ENCODE measurements at places on chromosomes 1 and 21. TPM values are rescaled to one million over a fixed set of nuclear protein-coding genes. Genes with fewer than 3 reads are reported as not detected.
A peak's percentile ranks its signal among the peaks of the same experiment; 100 is the strongest.

SAMD11 gene
- 2.6 TPM for total RNA-seq

- DNase-seq, result no peak
These were observed 148.0 kb upstream of the C1orf174 start for GRCh38 chr1:4048076-4048475.

FNBP1L gene
- 18.3 TPM for total RNA-seq

GRCh38 chr1:44696789-44697345 is 22.4 kb downstream of the ARMH1 start:
- no peak for DNase-seq

- DNase-seq, result no peak
These were observed 13.6 kb downstream of the IGSF21 start for GRCh38 chr1:18121072-18121820.

GRCh38 chr1:11874258-11874562 is 15.5 kb upstream of the NPPB start:
- DNase-seq, result no peak

DNA sequence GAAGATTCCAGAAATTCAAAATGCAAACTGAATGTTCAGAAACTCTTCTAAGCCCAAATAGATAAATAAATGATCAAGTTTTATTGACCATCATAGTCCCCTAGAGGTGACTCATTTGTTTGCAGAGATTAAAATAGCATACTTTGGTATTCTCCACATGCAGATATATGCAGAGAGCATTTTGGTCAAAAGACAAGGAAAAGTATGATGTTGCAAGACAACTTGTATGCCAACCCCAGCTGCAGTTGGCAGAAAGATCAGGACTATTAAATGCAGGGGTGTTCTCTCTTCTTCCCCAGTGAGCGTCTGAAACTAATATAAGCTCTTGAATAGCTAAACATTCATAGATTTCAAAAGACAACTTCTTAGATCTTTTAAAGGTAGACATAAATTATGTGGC is 404.9 kb downstream of the LTN1 start:
- no peak for DNase-seq

S100A9 gene
- 65.9 TPM for total RNA-seq

CRNN gene
- not detected for total RNA-seq

DNA sequence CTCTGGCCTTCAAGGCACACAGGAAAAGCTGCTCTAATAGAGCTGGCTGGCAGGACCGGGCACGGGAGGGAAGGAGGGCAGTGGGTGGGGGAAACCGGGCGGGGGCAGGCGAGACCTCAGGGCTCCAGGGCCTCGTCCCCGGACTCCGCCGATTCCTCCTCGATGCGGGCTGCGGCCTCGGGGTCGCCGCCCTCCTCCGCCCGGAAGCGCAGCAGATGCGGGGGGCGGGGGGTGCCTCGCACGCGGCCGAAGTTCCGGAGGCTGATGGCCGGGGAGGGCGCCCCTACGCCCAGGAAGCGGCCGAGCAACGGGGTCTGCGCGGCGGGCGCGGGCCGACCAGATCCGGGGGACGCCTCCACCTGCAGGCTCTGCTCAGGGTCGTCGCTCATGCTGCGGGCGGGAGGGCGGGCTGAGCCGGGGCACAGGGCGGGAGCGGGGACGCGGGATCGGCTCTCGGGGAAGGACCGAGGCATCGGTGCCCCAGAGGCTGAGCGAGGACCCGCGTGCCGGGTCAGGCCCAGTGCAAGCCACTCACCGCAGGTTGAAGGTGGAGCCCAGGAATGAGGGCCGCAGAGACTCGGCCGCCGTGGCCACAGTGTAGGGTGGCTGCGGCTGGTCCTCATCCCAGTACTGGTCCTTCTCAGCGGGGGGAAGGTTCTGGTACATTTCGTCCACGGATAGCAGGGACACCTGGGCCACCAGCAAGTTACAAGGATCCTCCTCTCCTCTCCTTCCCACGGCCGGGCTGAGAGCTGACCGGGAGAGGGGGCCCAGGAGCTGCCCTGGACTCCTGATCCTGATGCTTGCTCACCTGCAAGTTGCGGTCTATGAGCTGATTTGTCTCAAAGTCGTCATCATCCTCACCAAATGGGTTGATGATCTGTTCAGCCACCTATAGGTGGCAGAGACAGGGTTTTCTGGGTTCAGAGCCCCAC is 3.6 kb downstream of the BEST4 start:
- no peak for DNase-seq

KLF17 gene
- not detected for total RNA-seq

- DNase-seq, result no peak
These were observed 121.9 kb downstream of the MAB21L3 start for GRCh38 chr1:116232989-116233514.

GRCh38 chr1:93695411-93696005 is 13.9 kb upstream of the BCAR3 start:
- no peak for DNase-seq

GRCh38 chr1:182715531-182715930 is 31.1 kb upstream of the RGS8 start:
- DNase-seq, result no peak

SPRR1A gene
- not detected for total RNA-seq

DNA sequence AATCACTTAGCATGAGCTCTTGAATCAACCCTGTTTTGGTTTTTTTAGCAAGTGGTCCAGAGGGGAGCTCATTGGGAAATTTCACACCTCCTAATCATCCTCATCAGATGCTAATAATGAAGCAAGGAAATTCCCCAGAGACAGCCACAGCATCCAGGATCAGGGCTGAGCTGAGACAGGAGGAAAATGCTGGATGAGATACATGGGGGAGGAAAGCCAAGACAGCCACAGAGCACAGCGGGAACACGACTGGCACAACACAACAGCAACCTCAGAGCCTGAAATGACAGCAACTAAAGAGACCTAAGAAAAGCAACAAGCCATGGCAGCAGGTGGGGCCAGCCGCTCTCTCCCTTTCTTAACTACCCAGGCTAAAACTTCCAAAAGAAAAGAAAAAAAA is 70.4 kb downstream of the UBR4 start:
- no peak for DNase-seq

DNA sequence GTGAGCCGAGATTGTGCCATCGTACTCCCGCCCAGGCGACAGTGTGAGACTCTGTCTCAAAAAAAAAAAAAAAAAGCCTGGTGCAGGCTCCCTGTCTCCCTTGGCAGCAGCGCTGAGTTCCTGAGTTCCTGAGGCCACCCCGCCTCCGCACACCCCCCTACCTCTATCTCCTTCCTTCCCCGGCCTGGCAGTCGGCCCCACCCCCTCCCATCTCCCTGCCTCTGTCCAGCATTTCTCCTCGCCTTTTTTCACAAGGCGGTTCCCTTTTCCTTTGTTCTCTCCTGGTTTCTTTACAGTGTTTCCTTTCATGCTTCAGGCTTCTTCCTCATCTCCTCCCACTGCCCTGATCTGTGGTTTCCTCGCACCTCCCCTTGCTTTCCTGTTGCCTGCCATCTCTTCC is 2.7 kb downstream of the RORC start:
- no peak for DNase-seq

TMIGD3 gene
- 0.59 TPM for total RNA-seq

DNA sequence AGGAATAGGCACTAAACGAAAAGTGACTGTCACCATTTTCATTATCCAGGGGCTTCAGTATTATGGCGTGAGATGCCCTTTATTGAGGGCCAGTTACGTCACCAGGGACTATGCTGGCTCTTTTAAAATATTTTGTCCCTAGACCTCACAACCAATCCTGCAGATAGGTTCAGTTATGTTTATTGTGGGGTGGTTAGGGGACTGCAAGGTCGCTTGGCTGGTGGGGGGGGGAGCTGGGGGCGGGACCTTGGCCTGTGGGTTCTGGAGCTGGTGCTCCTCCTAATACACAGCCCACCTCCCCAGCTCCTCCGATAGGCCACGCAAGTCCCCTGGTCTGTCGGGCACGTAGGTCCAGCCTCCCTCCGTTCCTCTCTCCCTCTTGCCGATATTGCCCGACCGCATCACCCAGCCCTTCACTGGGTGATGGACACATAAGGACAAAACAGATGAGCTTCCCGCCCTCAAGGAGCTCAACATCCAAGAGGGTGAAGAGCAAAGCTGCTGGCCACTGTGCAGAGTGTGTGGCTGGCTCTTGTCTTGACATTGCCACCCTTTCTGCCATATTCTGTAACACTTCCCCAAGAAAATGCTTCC is 271.8 kb downstream of the MATN1 start:
- DNase-seq, result no peak

DNA sequence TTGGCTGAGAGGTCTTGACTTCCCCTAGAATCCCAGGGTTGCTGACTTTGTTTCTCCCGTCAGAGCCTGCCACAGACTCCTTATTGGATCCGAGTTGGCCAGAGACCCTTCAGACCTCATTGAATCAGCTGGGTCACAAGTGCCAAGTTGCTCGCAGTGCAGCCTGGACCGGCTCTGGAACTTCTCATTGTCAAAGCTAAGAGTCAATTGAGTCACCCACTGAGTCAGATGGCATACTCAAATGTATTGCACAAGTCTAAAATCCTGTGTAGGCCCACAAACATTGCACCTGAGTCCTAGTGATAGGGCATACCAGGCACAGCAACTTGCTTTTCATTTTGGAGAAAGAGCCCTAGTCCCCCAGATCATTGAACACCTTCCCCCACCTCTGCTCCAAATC is 20.4 kb upstream of the SCAF4 start:
- DNase-seq, result no peak

DNA sequence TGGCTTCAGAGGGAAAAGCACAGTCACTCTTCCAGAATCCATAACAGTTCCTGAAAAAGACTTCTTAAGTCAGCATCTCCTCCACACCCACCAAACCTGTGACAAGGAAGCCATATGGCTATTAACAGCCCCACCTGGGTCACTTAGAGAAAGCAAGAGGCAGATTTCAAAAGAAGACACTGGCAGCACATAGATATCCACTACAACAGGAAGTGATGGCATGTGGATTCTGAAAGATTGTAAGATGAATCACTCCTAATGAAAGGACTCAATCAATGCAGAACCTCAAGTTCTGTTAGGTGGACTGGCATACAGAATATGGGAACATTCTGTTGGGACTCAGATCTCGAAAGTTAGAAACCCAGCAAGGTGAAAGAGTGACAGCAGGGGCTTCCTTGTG is 365.9 kb downstream of the TGFB2 start:
- DNase-seq, result no peak

DNA sequence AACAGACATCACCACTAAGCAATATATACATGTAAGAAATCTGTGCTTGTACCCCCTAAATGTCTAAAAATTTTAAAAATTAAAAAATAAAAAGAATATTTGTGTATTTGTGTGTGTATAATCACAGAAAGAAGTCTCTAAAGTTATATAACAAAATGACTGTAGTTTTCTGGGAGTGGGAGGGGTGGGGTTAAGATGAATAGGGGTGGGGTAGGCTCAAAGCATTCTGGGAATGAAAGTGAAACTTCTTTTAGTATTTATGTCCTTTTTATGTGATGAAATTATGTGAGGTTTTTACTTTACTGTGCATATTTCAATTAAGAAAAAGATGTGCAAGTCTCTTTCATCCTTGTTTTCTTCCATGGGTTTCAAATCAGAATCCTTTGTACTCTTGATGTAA is 65.3 kb downstream of the FASLG start:
- DNase-seq, result no peak

IFI44 gene
- 19.8 TPM for total RNA-seq

EPB41 gene
- 22.1 TPM for total RNA-seq

DNA sequence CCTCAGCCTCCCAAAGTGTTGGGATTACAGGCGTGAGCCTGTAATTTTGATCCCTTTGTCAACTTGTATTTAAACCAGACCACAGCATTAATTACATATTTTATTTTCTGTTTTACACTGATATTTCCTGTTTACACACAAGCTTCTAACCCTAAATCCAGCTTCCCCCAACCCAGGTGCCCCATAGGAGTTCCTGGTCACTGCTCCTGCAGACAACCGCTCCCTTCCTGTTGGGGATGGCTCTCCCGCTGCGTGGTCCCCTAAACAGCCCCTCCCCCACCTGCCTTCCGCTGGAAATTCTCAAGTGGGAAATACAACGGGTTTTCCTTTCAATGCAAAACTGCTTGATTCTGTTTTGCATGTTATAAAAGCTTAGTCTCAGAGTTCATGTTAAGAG is 3.7 kb downstream of the CSTB start:
- DNase-seq, result no peak

SPRR3 gene
- total RNA-seq, result not detected

- DNase-seq, result no peak
These were observed 62.4 kb upstream of the RAB4A start for GRCh38 chr1:229208481-229208880.

DNA sequence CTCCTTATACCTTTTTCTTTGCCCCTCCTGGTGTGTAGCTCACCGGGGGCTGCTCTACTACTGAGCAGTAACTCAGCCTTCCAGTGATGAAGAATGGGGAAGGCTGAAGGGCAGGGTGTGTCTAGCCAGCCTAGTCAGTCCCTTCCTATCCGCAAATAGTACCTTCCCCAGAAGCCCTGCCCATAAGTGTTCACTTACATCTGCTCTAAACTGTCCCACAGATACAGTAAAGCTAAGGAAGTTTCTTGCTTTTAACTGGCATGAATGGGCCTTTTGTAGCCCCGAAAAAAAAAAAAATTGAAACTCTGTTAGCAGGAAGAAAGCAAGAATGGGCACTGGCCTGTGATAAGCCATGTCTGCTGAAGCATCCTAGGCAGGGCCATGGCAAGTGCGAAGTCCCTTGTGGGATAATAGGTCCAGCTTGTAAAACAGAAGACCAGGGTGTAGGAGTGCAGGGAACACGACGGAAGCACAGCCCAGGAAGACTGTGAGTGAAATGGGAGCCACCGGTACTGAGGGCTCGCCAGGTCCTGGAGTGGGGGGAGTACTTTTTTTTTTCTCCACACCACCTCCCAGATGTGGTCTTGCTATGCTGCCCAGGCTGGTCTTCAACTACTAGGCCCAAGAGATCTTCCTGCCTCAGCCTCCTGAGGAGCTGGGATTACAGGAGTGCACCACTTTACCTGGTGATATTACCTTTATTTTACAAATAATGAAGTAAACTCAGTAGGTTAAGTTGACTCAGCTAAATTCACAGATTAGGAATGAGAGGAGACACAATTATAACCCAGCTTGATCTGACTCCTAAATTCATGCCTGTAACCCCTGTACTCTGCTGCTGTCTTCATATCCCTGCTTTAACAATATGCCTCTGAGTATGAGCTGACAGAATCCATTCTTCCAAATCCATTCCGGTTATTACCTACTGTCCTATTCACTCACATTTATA is 347.5 kb downstream of the SMYD3 start:
- no peak for DNase-seq

DNA sequence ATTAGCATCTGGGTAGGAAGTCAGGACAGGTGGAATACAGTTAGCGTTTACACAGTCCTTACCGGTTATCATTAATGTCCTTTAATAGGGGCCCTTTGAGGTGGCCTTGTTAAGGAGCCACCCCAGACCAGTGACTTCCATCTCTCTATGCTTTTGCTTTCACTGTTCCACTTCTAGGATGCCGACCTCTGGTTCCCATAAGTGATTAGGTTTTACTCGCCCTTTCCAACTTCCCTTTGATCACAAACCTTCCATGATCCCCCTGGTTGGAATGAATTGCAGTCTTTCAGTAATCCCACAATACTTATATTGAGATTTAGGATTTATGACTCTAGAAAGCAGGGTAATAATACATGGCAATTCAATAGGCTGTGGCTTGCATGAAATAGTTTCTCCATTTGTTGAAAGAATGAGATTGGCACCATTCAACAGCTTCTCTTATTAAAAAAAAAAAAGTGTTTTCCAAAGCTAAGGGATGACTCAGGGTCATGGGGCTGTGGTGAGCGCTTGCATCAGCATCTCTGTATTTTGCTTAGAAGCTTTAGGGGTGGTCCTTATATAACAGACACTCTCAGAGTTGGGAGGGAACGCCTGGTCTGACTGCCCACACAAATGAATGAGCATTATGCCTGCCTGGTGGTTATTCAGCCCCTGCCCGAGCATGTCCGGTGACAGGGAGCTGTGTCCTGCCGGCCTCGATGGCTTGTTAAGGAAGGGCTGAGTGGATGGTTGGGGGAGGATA is 110.5 kb downstream of the CNIH3 start:
- peak; percentile 70 for DNase-seq

SELENBP1 gene
- total RNA-seq, result 159 TPM

GRCh38 chr1:188155261-188155660 is 1326.5 kb downstream of the PLA2G4A start:
- DNase-seq, result no peak

Data from tibial nerve (tissue), 4 donors.